Bronchial epithelial cell (primary cell): ENCODE measurements at places on chromosomes 2 and 18.

GRCh38 chr18:79365701-79366100 is 30.0 kb upstream of the NFATC1 start:
- no peak for DNase-seq

- peak; percentile 48 for DNase-seq
These were observed 852.1 kb downstream of the CNTNAP5 start for GRCh38 chr2:124877141-124877577.

GRCh38 chr2:241551998-241552737 is 6.4 kb upstream of the BOK start:
- DNase-seq = no peak

DNA sequence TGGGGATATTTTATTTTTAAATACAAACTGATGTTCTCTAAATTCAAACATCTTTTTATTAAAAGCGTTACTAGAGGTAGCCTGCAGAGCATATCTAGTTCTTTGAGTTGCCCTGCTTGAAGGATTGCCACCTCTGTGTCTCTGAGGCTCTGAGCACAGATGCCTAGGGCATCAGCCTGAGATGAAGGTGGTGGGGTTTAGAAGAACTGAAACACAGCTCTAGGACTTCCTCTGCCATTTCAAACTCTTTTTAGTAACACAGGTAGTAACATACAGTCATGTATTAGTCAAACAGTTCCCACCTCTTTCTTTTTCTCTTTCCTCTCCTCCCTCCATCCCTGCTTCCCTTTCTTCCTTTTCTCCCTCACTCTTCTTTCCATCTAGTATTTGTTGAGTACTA is 57.6 kb downstream of the TTC21B start:
- no peak for DNase-seq

DNA sequence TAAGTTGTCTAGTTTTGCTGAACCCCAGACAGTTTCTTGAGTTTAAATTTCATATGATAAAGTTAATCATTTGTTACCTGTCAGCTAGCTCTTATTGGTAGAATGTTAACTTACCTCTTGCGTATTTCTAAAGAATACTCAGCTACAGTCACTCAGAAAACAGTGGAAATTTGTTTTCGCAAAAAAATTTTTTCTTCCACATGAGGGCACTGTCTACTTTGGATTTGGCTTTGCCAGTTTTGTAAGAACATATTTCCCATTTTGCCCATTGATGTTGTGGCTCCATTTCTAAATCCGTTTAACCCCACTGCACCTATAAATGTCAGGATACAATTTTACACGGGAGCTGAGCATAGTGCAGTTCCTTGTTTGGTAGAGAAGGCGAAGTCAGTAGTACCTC is 19.1 kb upstream of the GCFC2 start:
- peak; percentile 37 for DNase-seq
